Activated CD8-positive, alpha-beta T cell treated with anti-CD3 and anti-CD28 coated beads for 36 hours (primary cell): ENCODE measurements at places on chromosomes 1 and 21. TPM values are rescaled to one million over a fixed set of nuclear protein-coding genes. Genes with fewer than 3 reads are reported as not detected.

DNA sequence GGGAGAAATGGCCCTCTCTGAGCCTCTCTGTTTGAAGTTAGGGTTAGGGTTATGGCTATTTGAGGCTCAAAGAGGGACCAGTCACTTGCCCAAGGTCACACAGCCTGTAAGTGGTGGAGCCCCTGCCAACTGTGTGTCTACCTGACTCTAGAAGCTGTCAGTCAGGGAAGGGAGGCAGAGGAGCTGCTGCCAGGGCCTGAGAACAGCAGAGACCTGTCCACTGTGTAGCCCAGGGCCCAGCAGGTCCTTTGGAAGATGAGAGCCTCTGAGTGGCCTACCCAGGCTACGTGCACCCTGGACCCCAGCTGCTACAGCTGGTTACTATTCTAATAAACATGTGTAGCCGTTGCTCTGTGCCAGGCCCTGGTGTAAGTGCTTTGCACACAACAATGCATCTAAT is 15.1 kb upstream of the EDN2 start:
- no peaks in the 10 kb centered on the region for H3K36me3 ChIP-seq
- DNase-seq, result no peak
- H3K4me1 ChIP-seq, result peaks cover 6% of the 10 kb centered on the region
- no peak overlapping the region for H3K27ac ChIP-seq
- peaks cover 11% of the 10 kb centered on the region for H3K27me3 ChIP-seq
- H3K4me3 ChIP-seq, result no peak overlapping the region

GRCh38 chr1:116455509-116455908 is 82.5 kb downstream of the ATP1A1 start:
- no peaks in the 10 kb centered on the region for H3K4me1 ChIP-seq
- no peaks in the 10 kb centered on the region for H3K27me3 ChIP-seq

DNA sequence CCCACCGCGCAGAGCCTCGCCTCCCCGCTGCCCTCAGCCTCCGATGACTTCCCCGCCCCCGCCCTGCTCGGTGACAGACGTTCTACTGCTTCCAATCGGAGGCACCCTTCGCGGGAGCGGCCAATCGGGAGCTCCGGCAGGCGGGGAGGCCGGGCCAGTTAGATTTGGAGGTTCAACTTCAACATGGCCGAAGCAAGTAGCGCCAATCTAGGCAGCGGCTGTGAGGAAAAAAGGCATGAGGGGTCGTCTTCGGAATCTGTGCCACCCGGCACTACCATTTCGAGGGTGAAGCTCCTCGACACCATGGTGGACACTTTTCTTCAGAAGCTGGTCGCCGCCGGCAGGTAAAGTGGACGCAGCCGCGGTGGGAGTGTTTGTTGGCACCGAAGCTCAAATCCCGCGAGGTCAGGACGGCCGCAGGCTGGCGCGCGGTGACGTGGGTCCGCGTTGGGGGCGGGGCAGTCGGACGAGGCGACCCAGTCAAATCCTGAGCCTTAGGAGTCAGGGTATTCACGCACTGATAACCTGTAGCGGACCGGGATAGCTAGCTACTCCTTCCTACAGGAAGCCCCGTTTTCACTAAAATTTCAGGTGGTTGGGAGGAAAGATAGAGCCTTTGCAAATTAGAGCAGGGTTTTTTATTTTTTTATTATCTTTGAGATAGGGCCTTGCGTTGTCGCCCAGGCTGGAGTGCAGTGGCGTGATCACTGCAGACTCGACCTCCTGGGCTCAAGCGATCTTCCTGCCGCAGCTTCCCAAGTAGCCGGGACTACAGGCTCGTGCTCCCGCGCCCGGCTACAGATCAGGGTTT is at the start of gene PMF1:
TSS of gene PMF1 (plus strand) at position 175 of the 811 bp plus-strand sequence. CDS start at position 184, 9 bp downstream.
- peaks cover 54% of the 10 kb centered on the region for H3K36me3 ChIP-seq
- DNase-seq, result peak; percentile 99
- H3K27ac ChIP-seq, result peak within 1 kb of the TSS; percentile 98
- H3K27me3 ChIP-seq, result no peaks in the 10 kb centered on the region

GRCh38 chr1:10709165-10709564 is 87.3 kb downstream of the CASZ1 start:
- H3K4me1 ChIP-seq, result no peaks in the 10 kb centered on the region
- no peaks in the 10 kb centered on the region for H3K36me3 ChIP-seq
- H3K4me3 ChIP-seq, result no peak overlapping the region
- H3K27ac ChIP-seq, result no peak overlapping the region
- no peak for DNase-seq

GRCh38 chr1:14848625-14849024 is 250.1 kb downstream of the KAZN start:
- H3K27ac ChIP-seq, result no peak overlapping the region
- no peaks in the 10 kb centered on the region for H3K27me3 ChIP-seq
- H3K36me3 ChIP-seq, result no peaks in the 10 kb centered on the region
- DNase-seq, result no peak

DNA sequence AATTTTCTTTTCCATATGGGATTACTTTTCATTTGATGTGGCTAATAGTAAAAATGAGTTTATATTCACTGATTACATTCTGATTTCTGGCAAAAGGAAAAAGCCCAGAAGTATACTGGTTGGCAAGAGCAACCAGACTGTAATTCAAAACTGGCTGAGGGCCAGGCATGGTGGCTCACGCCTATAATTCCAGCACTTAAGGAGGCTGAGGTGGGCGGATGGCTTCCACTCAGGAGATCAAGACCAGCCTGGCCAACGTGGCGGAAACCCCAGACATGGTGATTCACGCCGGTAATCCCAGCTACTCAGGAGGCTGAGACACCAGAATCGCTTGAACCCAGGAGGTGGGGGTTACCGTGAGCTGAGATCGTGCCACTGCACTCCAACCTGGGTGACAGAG is 14.5 kb downstream of the SYT11 start:
- no peak overlapping the region for H3K27ac ChIP-seq
- no peaks in the 10 kb centered on the region for H3K27me3 ChIP-seq
- H3K36me3 ChIP-seq, result no peaks in the 10 kb centered on the region
- H3K4me3 ChIP-seq, result no peak overlapping the region
- no peaks in the 10 kb centered on the region for H3K4me1 ChIP-seq

DNA sequence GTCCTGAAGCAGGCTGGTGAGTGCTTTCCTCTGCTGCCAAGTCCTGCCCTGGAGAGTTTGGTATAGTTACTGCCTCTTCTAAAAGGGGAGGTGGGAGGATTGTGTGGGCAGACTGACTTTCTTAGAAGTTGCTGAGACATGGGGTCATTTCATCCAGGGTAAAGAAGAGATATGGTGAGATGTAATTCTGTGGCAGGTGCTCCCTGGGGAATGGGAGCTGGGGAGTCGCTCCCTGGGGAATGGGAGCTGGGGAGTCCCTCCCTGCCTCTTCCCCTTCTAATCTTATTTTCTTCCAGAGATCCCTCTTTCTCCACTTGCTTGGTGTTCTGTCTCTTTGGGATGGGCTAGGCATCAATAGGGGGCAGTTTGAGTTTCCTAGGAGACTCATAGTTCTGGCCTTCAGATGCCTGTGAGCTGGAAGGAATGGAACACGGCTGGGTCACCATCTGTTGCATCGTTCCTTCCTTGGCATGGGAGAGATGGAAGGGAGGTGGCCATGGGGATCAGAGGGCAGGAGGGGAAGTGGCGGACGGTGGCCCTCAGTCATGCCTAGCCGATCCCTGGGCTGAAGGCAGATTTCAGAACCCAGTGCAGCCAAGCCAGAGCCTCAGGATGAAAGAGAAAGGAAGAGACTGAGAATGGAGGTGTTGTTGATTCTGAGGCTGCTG is 59.0 kb downstream of the NFASC start:
- H3K27me3 ChIP-seq, result peaks cover 2% of the 10 kb centered on the region
- H3K27ac ChIP-seq, result no peak overlapping the region
- no peak overlapping the region for H3K4me3 ChIP-seq

- H3K4me1 ChIP-seq, result no peaks in the 10 kb centered on the region
- H3K27ac ChIP-seq, result no peak overlapping the region
- H3K4me3 ChIP-seq, result no peak overlapping the region
- DNase-seq, result no peak
- no peaks in the 10 kb centered on the region for H3K36me3 ChIP-seq
Observed at GRCh38 chr21:27407271-27407670, 440.4 kb upstream of the ADAMTS5 start.

KIF26B gene
- 0.16 TPM for total RNA-seq

C2CD4D gene
- total RNA-seq, result 1.3 TPM

B3GALT5 gene
- not detected for total RNA-seq

DNA sequence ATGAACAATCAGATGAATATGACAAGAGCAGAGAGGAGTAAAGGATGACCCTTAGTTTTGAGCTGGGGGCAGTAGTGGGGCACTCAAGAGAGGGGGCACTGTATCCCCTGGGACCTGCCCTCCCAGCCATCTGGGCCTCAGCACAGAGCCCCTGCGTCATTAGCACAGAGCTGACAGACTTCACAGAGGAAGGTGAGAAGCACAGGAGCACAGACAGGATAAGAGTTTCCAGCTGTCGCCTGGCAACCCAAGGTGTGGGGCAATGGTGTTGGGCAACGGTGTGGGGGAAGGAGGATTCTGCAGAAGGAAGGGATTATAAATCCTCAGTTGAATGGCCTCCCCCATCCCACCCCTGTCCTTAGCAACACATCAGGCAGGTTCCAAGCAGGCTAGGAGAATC is 30.2 kb downstream of the RAB3B start:
- H3K27me3 ChIP-seq, result peaks cover 3% of the 10 kb centered on the region
- H3K36me3 ChIP-seq, result no peaks in the 10 kb centered on the region
- H3K27ac ChIP-seq, result no peak overlapping the region
- peaks cover 3% of the 10 kb centered on the region for H3K4me1 ChIP-seq
- DNase-seq, result no peak

TDRKH gene
- 9.7 TPM for total RNA-seq

GRCh38 chr1:14443164-14443787 is 155.2 kb upstream of the KAZN start:
- no peaks in the 10 kb centered on the region for H3K36me3 ChIP-seq
- DNase-seq, result no peak
- no peak overlapping the region for H3K27ac ChIP-seq
- no peaks in the 10 kb centered on the region for H3K4me1 ChIP-seq
- H3K4me3 ChIP-seq, result no peak overlapping the region
- H3K27me3 ChIP-seq, result peaks cover 2% of the 10 kb centered on the region

DNA sequence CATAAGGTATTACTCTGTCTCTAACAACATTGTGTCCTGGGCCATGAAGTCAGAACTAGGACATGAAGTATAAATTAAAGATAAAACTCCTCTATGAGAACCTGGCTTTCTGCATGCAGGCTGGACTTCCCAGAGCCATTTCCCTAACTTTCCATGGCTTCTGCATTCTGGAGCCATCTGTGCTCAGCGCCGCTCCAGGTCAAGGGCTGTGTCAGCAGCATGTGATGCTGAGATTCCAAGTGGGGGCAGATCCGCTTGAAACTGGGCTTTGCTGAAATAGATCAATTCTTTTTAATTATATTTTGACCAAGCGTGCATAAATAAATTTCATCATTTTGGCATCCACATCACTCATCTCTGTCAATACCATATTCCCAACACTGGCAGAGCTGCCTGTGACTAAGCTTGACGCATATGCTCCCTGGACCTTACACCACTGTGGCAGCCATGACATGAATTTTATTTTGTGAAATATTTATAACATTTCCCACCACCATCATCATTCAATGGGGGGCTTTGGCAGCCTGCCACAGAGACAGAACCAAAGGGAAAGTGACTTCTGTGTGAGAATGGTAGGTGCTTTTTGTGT is 110.4 kb upstream of the KCNK1 start:
- no peaks in the 10 kb centered on the region for H3K27me3 ChIP-seq
- no peak overlapping the region for H3K4me3 ChIP-seq
- DNase-seq, result no peak
- no peaks in the 10 kb centered on the region for H3K4me1 ChIP-seq
- H3K36me3 ChIP-seq, result no peaks in the 10 kb centered on the region

TRAF5 gene
- total RNA-seq, result 40.6 TPM

GRCh38 chr1:81327103-81327710 is 473.5 kb upstream of the ADGRL2 start:
- no peaks in the 10 kb centered on the region for H3K27me3 ChIP-seq
- H3K4me1 ChIP-seq, result no peaks in the 10 kb centered on the region
- H3K36me3 ChIP-seq, result no peaks in the 10 kb centered on the region
- DNase-seq, result no peak

- DNase-seq, result peak; percentile 88
- H3K27me3 ChIP-seq, result no peaks in the 10 kb centered on the region
- H3K4me1 ChIP-seq, result peaks cover 2% of the 10 kb centered on the region
- no peak overlapping the region for H3K27ac ChIP-seq
- no peak overlapping the region for H3K4me3 ChIP-seq
Observed at GRCh38 chr1:151534662-151535278, 5.3 kb upstream of the TUFT1 start.

DNA sequence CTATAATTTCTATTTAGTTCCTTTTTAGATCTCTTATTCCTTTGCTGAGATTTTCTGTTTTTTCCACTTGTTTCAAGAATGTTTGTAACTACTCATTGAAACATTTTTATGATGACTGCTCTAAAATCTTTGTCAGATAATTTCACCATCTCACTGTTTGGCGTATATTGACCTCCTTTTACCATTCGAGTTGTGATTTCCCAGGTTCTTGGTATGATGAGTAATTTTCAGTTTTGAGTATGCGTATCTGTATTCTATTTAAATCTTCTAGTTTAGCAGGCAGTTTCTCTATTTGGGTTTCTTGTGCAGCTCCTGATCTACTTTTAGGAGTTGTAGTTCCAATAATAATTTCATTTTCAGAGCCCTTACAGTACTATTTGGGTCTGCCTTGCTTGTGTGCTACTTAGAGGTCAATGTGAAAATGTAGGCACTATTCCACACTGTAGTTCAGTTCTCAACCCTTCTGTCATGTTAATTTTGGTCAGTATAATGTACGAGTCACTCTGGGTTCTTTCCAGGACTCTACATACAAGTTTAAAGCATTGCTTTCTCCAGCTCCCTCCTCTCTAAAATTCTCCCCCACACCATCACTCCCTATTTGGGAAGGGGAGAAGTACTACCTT is 115.5 kb downstream of the ACBD6 start:
- H3K36me3 ChIP-seq, result peaks cover 64% of the 10 kb centered on the region
- peak overlapping the region; percentile 39 for H3K27ac ChIP-seq
- H3K4me1 ChIP-seq, result peaks cover 12% of the 10 kb centered on the region
- DNase-seq, result no peak
- no peaks in the 10 kb centered on the region for H3K27me3 ChIP-seq

PEAR1 gene
- not detected for total RNA-seq

- H3K36me3 ChIP-seq, result no peaks in the 10 kb centered on the region
- H3K27me3 ChIP-seq, result no peaks in the 10 kb centered on the region
- peaks cover 73% of the 10 kb centered on the region for H3K4me1 ChIP-seq
- H3K4me3 ChIP-seq, result peak overlapping the region; percentile 56
Observed at GRCh38 chr1:172394811-172395210, 25.7 kb upstream of the C1orf105 start.

DNA sequence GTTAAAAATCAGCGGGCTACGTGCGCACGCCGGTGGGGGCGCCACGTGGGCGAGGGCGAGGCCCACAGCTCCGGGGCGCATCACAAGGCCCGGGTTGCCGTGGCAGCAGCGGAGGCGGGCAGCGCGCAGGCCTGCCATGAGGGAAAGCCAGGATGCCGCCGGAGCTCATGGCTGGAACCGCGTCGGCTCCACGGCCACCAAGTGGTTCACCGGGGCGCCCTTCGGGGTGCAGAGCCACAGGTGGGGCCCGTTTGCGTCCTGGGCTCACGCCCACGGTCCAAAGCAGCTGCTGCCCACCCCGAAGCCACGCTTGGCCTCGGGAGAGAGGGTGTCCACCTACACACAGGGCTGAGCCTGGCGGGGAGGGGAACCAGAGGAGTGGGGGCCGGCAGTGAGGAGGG is 4.9 kb upstream of the TTC22 start:
- H3K27ac ChIP-seq, result no peak overlapping the region
- peaks cover 28% of the 10 kb centered on the region for H3K4me1 ChIP-seq
- no peak overlapping the region for H3K4me3 ChIP-seq
- no peak for DNase-seq

PCAT6 gene
- 0.94 TPM for total RNA-seq
